ENCODE measurements at places on chromosomes 2 and 18.

GRCh38 chr2:99877963-99878362 is 264.4 kb downstream of the AFF3 start:
- DNase-seq = no peak

GRCh38 chr2:158746488-158746887 is 48.6 kb upstream of the DAPL1 start:
- no peak for DNase-seq

DNA sequence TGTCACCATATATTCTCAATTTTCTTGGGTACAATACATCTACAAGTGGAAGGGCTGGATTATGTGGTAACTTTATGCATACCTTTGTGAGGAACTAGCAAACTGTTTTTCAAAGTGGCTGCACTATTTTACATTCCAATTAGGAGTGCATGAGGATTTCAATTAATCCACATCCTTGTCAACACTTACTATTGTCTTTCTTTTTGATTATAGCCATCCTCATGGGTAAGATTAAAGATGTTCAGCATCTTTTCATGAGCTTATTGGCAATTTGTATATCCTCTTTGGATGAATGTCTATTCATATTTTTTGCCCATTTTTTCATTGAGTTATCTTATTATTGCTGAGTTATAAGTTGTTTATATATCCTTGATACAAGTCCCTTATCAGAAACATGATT is 73.7 kb downstream of the ZRANB3 start:
- DNase-seq = no peak

- no peak for DNase-seq
These were observed 81.1 kb upstream of the EPHA4 start for GRCh38 chr2:221653182-221653581.

GRCh38 chr2:98585386-98585785 is 22.9 kb downstream of the COA5 start:
- DNase-seq = no peak

All from breast epithelium (tissue), 4 donors.